ENCODE measurements at places on chromosomes 6 and 20.

- DNase-seq: no peak
Observed at GRCh38 chr20:37111926-37112455, 16.2 kb upstream of the RBL1 start.

GRCh38 chr6:68635706-68636513 lies 828 bp downstream of the ADGRB3 start:
- no peak for DNase-seq

DNA sequence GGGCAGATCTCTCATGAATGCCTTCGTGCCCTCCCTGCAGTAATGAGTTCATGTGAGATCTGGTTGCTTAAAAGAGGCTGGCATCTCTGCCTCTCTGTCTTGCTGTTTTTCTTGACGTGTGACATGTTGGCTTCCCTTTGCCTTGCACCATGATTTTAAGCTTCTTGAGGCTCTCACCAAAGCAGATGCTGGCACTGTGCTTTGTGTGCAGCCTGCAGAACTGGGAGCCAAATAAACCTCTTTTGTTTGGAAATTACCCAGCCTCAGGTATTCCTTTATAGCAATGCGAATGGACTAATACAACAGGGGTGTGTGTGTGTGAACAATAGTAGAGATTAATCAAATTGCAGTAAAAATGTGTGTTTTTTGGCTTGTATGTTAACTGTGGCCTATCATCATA lies 8.1 kb downstream of the AKAP7 start:
- DNase-seq: no peak

- no peak for DNase-seq
Observed at GRCh38 chr6:17280552-17281090, 540 bp upstream of the RBM24 start.

GRCh38 chr20:3068986-3069900 lies 2.2 kb upstream of the OXT start:
- no peak for DNase-seq

Data from stimulated activated CD4-positive, alpha-beta T cell treated with anti-CD3 and anti-CD28 coated beads, Interleukin-1b, Interleukin-23, amount 100 ng/mL, for 24 hours (primary cell).